ENCODE measurements at places on chromosomes 16 and 17.

DNA sequence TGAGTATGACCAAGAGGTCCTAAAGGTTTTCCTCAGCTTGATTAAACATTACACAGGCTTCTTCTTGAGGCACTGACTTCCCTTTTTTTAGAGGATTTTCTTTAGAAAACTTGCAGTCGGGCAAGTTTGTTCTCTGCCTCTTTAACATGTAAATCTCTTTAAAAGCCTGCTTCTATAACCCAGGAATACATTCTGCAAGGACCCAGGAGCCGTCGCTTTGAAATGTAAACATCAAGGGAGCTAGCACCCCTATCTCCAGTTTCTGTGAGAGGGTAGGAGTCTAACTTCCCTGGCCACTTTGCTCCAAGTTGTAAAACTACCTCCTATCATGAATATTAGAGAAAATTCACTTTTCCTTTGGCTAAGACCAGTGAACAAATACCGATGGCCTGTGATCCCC lies 201.5 kb upstream of the CPHXL start:
- no peaks in the 10 kb centered on the region for H3K36me3 ChIP-seq
- peaks cover 6% of the 10 kb centered on the region for H3K4me1 ChIP-seq
- H3K4me3 ChIP-seq = no peak overlapping the region
- no peak overlapping the region for H3K27ac ChIP-seq

DNA sequence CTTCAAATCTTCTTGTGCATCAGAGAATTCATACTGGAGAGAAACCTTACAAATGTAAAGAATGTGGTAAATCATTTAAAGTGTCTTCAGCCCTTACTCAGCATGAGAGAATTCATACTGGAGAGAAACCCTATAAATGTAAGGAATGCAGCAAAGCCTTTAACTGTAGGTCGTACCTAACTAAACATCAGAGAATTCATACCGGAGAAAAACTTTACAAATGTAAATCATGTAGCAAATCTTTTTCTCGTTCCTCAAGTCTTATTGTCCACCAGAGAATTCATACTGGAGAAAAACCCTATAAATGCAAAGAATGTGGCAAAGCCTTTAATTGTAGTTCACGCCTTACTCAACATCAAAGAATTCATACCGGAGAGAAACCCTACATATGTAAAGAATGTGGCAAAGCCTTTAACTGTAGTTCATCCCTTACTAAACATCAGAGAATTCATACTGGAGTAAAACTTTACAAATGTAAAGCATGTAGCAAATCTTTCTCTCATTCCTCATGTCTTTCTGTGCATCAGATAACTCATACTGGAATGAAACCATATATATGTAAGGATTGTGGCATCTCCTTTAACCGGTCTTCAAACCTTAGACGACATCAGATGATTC lies 118.5 kb upstream of the ZNF267 start:
- no peak overlapping the region for H3K4me3 ChIP-seq
- H3K4me1 ChIP-seq = no peaks in the 10 kb centered on the region
- DNase-seq = no peak
- peaks cover 42% of the 10 kb centered on the region for H3K36me3 ChIP-seq

GRCh38 chr17:21687136-21687953 lies 5.0 kb upstream of the KCNJ18 start:
- H3K27me3 ChIP-seq = no peaks in the 10 kb centered on the region
- H3K36me3 ChIP-seq = no peaks in the 10 kb centered on the region
- no peak for DNase-seq
- H3K27ac ChIP-seq = no peak overlapping the region

- no peaks in the 10 kb centered on the region for H3K36me3 ChIP-seq
- H3K4me1 ChIP-seq = no peaks in the 10 kb centered on the region
- no peak for DNase-seq
- no peaks in the 10 kb centered on the region for H3K27me3 ChIP-seq
- no peak overlapping the region for H3K4me3 ChIP-seq
Observed at GRCh38 chr16:63980763-63981162, 1141.1 kb downstream of the CDH11 start.

- H3K4me1 ChIP-seq = no peaks in the 10 kb centered on the region
- no peak overlapping the region for H3K4me3 ChIP-seq
- no peaks in the 10 kb centered on the region for H3K36me3 ChIP-seq
- DNase-seq = no peak
- peaks cover 10% of the 10 kb centered on the region for H3K27me3 ChIP-seq
- H3K27ac ChIP-seq = no peak overlapping the region
Observed at GRCh38 chr17:38339891-38340290, 3.9 kb downstream of the GPR179 start.

- DNase-seq = no peak
- peaks cover 14% of the 10 kb centered on the region for H3K4me1 ChIP-seq
- no peak overlapping the region for H3K4me3 ChIP-seq
- H3K27me3 ChIP-seq = no peaks in the 10 kb centered on the region
Observed at GRCh38 chr16:67444259-67445125, 13.6 kb downstream of the HSD11B2 start.

- H3K27ac ChIP-seq = no peak overlapping the region
- DNase-seq = no peak
- H3K36me3 ChIP-seq = no peaks in the 10 kb centered on the region
- no peak overlapping the region for H3K4me3 ChIP-seq
Observed at GRCh38 chr17:19017804-19018599, 13.4 kb upstream of the FAM83G start.

GRCh38 chr16:22816475-22816874 lies 2.5 kb downstream of the HS3ST2 start:
- no peak overlapping the region for H3K4me3 ChIP-seq
- H3K27me3 ChIP-seq = peaks cover 26% of the 10 kb centered on the region
- peaks cover 9% of the 10 kb centered on the region for H3K4me1 ChIP-seq
- no peak overlapping the region for H3K27ac ChIP-seq
- no peaks in the 10 kb centered on the region for H3K36me3 ChIP-seq
- peak; percentile 56 for DNase-seq

GRCh38 chr17:76354747-76355310 lies 1.1 kb upstream of the PRPSAP1 start:
- H3K27me3 ChIP-seq = no peaks in the 10 kb centered on the region
- H3K4me1 ChIP-seq = peaks cover 8% of the 10 kb centered on the region
- H3K4me3 ChIP-seq = peak overlapping the region; percentile 95
- no peak overlapping the region for H3K27ac ChIP-seq

GRCh38 chr16:69724414-69724873 lies 1.9 kb downstream of the NQO1 start:
- peak overlapping the region; percentile 90 for H3K4me3 ChIP-seq
- no peaks in the 10 kb centered on the region for H3K27me3 ChIP-seq
- H3K36me3 ChIP-seq = peaks cover 25% of the 10 kb centered on the region

DNA sequence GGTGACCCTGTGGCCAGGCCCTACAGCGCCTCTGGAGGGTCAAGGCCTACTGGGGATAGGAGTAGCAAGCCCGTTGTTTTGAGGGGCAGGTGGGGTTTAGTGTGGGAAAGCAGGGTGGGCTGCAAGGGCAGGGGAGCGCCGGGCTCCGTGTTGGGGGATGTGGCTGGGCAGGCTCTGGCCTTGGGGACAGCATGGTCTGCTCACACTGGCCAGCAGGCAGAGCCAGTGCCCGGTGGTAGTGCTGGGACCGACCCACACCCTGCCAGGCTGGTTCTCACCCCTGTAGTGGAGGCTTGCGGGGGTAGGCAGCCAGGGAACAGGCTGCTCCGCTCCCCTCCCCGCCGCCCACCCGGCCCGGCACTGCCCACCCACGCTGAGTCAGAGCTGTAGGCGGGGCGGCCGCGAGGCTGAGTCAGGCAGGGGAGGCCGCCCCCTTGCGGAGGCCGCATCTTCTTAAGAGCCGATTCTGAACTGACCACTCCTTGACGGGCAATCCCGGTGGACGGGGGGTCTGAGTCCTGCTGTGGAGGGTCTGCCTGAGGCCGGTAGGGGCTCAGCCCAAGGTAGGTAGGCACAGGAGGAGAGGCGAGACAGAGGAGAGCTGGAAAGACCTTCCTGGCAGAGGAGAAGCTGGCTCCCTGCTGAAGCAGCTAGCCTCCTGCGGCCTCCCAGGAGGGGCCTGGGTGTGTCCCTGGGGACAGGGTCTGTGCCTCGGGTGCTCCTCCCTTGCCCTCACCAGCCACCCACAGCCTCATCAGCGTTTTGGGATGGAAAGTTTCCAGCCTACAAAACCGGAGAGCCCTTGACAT lies 62.4 kb downstream of the BAIAP2 start:
- peaks cover 33% of the 10 kb centered on the region for H3K36me3 ChIP-seq
- no peaks in the 10 kb centered on the region for H3K27me3 ChIP-seq
- peaks cover 40% of the 10 kb centered on the region for H3K4me1 ChIP-seq
- peak; percentile 77 for DNase-seq
- H3K4me3 ChIP-seq = peak overlapping the region; percentile 52

GRCh38 chr17:17347956-17348871 lies 45.0 kb downstream of the NT5M start:
- no peaks in the 10 kb centered on the region for H3K4me1 ChIP-seq
- peaks cover 1% of the 10 kb centered on the region for H3K27me3 ChIP-seq
- no peak overlapping the region for H3K4me3 ChIP-seq
- H3K36me3 ChIP-seq = no peaks in the 10 kb centered on the region
- no peak overlapping the region for H3K27ac ChIP-seq
- DNase-seq = no peak

- H3K27me3 ChIP-seq = peaks cover 21% of the 10 kb centered on the region
- H3K27ac ChIP-seq = no peak overlapping the region
- no peak overlapping the region for H3K4me3 ChIP-seq
- no peaks in the 10 kb centered on the region for H3K36me3 ChIP-seq
Observed at GRCh38 chr16:19304750-19305149, 19.2 kb downstream of the CLEC19A start.

- H3K27ac ChIP-seq = no peak within 1 kb of the TSS
- H3K4me3 ChIP-seq = peak within 1 kb of the TSS; percentile 46
- H3K4me1 ChIP-seq = peaks cover 12% of the 10 kb centered on the region
- H3K27me3 ChIP-seq = no peaks in the 10 kb centered on the region
- DNase-seq = no peak
- H3K36me3 ChIP-seq = peaks cover 35% of the 10 kb centered on the region
Observed at GRCh38 chr16:67150833-67151396, at the start of gene B3GNT9. B3GNT9 (minus strand) TSS chr16:67150998; CDS start chr16:67150485, 513 bp downstream.

DNA sequence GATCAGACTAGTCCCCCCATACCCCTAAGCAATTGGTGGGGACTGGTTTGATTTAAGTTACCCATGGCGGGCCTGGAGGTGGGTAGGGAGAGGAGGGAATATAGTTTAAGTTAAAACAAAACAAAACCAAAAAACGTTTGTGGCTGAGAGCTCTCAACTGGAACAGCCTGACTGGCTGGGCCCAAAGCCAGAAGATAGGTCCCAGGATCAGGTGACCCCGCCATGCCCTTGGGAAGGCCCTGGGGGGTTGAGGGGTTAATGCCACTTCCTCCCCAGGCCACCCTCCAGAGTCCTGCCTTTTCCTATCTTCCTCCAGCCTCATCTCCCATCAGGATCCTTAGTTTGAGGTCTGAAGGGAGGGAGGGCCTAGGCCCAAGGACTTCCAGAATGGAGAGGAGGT lies 82.3 kb upstream of the LHX1 start:
- no peak for DNase-seq
- peaks cover 38% of the 10 kb centered on the region for H3K4me1 ChIP-seq
- H3K36me3 ChIP-seq = peaks cover 14% of the 10 kb centered on the region
- no peaks in the 10 kb centered on the region for H3K27me3 ChIP-seq

GRCh38 chr17:58913971-58914769 lies 158.5 kb downstream of the PPM1E start:
- H3K27me3 ChIP-seq = no peaks in the 10 kb centered on the region
- H3K4me1 ChIP-seq = no peaks in the 10 kb centered on the region
- no peak overlapping the region for H3K27ac ChIP-seq
- DNase-seq = peak; percentile 83

GRCh38 chr17:57875290-57876022 lies 25.6 kb upstream of the MRPS23 start:
- peak overlapping the region; percentile 51 for H3K27ac ChIP-seq
- H3K4me1 ChIP-seq = peaks cover 45% of the 10 kb centered on the region
- H3K4me3 ChIP-seq = peak overlapping the region; percentile 41
- peak; percentile 94 for DNase-seq

DNA sequence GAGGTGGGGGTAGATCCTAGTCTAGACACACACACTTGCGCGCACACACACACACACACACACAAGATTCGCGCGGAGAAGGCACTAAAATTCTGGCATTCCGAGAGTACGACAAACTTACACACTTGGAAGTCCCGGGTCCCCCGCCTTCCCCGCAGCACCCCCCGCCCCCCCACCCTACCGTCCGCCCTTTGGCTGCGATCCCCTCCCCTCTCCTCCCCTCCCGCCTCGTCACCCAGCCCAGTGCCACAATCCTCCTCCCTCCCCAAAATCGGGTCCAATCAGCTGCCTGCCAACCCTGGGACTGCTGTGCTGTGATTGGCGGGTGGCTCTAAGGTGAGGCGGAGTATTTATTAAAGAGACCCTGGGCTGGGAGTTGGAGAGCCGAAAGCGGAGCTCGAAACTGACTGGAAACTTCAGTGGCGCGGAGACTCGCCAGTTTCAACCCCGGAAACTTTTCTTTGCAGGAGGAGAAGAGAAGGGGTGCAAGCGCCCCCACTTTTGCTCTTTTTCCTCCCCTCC lies at the start of gene SOX9:
Gene SOX9, plus strand, starts transcription at position 379 of the 522 bp plus-strand sequence. CDS start 372 bp downstream, outside the sequence.
- peak; percentile 95 for DNase-seq
- H3K4me3 ChIP-seq = peak within 1 kb of the TSS; percentile 97
- no peaks in the 10 kb centered on the region for H3K36me3 ChIP-seq
- H3K4me1 ChIP-seq = peaks cover 24% of the 10 kb centered on the region
- peak within 1 kb of the TSS; percentile 46 for H3K27ac ChIP-seq
- H3K27me3 ChIP-seq = no peaks in the 10 kb centered on the region

GRCh38 chr16:89320782-89321501 lies 103.4 kb downstream of the ZNF778 start:
- peak; percentile 52 for DNase-seq
- peaks cover 54% of the 10 kb centered on the region for H3K36me3 ChIP-seq
- peak overlapping the region; percentile 62 for H3K4me3 ChIP-seq
- H3K27ac ChIP-seq = peak overlapping the region; percentile 85
- no peaks in the 10 kb centered on the region for H3K27me3 ChIP-seq
